ENCODE measurements at places on chromosomes 6 and 20.

- DNase-seq: no peak
These were observed 14.7 kb downstream of the CLDN20 start for GRCh38 chr6:155278319-155279049.

- no peak for DNase-seq
These were observed 1.3 kb downstream of the BPIFA2 start for GRCh38 chr20:33169176-33169794.

DNA sequence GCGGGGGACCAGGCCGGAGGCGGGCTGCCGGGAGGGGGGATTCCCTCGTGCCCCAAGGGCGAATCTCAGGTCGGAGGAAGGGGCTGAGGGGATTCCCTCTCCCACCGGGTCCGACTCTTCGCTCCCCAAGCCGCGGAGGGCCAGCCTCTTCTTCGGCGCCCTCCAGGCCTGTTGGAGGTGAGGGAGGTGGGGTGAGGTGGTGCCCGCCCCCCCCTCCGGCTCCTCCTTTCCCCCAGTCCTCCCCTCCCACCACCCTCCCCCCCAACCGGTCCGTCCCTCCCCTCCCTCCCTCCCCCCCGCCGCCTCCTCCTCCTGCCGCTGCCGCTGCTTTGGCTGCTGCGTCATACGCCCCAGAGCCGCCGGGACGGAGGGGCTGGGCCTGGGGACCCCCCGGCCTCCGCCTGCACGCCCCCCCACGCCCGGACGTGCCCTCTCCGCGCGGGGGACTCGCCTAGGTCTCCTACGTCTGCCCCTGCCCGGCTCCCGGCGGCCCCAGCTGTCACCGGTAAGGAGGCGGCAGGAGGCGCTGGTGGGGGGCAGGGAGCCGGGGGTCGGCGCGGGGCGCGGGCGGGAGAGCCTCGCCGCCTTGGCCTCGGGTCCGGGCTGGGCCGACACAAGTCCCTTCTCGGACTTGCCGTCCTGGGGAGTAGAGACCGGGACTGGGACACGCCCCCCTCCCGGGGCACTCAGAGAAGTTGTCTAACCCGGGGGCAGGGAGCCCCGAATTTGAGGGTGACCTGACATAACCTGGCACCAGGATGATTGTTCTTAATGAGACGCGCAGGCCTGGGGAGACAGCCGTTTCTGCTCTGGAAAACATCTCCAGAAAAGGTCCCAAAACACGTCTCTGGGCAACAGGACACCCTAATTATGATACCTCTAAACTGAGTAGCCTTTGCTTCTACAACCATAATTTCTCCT, at the start of gene PHF1:
Gene PHF1 (plus strand): TSS at position 304 of the 921 bp plus-strand sequence. CDS start 1,250 bp downstream, outside the sequence.
- DNase-seq: peak; percentile 62

DNA sequence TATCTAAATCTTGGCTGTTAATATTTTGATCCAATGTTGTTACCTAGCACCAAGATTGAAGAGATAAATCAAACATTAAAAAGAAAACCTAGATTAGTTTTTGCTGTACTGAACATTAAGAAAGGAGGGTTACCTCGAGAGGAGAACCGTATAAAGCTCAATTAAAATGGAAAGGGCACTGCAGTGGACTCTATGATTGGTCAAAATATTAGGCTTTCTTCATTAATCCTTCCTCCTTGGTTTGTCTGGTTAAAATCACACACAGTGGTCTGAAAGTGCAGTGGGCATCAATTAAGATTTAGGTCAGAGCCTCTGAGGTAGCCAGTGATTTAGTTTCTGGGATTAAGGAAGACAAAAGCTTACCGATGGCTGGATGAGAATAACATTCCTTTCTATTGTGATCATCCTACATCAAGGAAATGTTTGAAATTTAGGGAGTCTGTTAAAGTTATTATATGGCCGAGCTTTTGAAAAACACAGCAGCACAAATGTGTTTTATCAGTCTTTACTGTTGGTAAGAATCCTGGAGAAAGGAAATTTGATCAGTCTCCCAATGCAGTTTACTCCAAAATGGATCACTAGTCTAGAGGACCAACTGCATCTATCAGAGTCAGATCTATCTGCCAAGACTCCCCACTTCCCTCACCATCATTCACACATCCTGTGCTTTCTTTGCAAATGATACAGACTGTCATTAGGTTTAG, 134.6 kb upstream of the NEDD9 start:
- no peak for DNase-seq

- DNase-seq: no peak
These were observed 105.3 kb upstream of the SUPT3H start for GRCh38 chr6:45483021-45483420.

DNA sequence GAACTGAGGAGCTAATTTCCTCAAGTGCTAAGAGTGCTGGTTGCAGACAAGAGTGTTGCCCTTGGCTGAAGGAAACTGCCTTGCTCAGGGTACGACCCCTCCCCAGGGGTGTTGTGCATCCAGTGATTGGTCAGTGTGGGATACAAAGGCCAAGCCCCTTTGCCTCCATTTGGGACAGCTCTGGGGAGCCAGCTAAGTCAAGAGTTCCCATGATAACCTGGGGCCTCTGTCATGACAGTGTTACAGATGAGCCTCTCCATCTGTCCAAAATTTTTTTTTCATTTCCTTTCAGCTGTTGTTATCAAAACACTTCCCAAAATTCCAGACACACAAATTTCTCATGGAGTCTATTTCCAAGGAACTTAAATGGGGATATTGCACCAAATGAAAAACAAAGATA, 93.3 kb downstream of the HS3ST5 start:
- no peak for DNase-seq

- no peak for DNase-seq
These were observed 204.3 kb upstream of the PRSS16 start for GRCh38 chr6:27043244-27043643.

DNA sequence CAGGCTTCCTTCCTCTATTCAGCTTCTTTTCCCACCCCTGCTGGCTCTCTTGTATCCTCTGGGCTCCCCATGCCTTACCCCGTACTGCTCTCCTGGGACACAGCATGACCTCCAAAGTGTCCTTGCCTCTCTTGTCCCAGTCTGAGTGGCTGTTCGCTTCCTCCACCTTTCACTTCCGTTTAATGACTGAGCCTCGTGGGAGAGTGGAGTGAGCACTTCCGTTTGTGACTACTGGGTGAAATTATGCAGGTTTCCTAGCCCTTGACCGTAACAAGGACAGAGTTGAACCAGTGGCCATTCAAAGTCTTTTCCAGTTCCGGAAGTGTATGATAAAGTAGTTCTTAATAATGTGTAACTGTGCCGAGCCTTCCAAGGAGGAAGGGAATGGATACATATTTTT, 109.2 kb downstream of the ARID1B start:
- no peak for DNase-seq

DNA sequence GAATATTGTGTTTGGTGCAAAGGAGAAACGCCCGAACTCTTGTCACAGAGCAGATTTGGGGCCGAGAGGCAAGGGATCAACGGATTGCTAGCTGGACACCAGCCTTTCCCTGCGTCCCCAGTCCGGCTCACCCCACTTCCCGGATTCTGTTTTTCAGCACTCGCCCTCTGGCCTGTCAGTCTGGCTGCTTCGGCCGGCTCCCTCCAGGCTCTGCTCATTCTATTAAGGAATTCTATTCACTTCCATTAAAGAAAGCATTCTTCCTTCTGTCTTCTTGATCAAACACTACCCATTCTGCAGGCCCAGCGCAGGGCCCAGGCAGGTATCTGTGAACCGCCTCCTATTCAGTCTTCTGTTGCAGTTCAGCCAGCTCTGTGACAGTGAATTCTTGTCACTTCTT, 91.7 kb downstream of the RNF182 start:
- no peak for DNase-seq

DNA sequence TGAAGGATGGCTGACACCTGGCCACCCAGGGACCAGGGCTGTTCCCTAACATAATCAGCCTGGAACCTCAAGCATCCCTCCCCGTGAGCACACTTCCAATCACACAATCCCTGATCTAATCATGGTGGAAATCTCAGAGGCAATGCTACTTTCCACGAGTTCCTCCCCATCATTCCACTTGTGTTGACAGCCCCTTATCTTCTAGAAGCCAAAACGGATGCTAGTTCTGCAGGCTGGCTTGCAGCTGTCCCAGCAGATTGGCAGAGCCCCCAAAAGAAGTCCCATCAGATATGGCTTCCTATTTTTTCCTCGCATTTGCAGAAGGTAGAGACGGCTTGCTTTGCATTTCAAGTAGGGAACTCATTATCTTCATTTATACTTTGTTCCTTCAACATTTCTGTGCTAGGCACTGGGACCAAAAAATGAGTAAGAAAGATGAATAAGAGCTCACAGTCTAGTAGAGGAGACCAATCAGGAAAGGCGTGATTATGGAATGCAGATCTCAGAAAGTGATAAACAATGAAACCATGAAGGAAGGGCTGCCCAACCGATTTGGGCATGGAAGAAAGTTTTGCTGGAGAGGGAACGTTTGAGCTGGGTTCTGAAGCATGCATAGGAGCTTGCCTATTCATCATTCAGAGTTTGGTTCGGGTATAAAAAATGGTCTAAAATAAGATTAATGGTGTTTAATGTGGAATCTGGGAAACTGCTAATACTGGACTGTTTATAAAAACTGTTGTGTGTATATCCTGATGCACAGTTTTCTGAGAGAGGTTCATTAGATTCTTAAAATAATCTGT, 44.6 kb upstream of the TBC1D7 start:
- DNase-seq: no peak

DNA sequence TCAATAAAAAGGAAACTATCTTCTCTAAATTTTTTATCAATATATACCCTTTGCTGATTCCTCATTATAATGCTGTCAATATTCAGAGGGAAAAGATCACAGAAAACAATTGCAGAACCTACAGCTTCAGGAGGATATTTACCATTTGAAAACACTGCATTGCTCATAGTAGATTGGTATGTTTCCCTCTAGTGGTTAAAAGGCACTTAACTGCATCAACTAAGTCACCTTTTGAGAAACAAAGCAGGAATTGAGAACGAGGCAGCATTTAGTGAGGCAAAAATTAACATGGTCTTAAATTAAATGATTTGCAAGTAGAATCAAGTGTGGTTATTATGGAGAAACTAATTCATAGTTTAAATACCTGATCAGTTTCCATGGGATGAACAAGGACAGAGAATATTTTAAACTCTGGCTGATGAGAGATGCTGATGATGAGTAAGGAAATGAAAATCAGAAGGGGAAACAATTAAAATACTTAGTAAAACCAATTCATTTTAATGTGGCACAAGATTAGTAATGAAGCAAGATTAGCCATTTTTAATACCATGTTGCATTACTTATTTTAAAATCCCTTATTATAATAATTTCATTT, 642.1 kb downstream of the EPHA7 start:
- DNase-seq: no peak

DNA sequence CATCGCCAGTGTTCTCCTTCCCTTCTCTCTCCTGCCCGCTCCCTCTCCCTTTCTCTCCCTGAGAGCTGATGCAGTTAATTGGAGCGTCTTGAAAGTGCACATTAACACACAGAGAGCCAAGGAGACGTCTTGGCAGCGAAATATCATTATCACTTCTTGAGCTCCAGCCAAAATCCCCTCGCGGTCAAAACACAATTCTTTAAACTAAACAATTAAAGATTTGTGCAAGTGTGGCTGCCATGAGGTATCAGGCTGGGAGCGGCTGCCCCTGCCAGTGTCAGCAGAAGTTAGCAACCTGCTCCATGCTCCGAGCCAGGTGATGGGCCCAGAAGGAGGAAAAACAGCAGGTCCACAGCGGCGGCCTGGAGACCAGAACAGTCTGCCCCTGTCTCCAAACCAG, 100.9 kb upstream of the FOXP4 start:
- no peak for DNase-seq

GRCh38 chr20:61220626-61221325, 31.3 kb upstream of the CDH4 start:
- no peak for DNase-seq

- no peak for DNase-seq
These were observed 40.2 kb upstream of the SAMHD1 start for GRCh38 chr20:36991703-36992102.

DNA sequence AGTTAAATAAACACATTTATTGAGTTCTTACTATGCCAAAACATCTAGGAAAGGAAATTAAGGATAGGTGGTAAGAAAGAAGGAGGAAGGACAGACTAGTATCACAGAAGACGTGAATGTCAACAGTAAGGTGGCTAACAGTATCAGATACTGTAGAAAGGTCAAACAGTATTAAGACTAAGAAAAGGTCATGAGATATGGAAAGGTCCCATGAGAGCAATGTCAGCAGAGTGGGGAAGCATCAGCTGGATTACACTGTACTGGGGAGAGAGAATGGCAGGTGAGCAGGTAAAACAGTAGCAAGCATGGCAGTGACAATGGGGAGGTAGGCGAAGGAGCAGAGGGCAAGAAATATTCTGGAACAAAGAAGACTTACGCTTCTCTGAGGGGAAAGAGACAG, 18.0 kb downstream of the GLO1 start:
- DNase-seq: no peak

DNA sequence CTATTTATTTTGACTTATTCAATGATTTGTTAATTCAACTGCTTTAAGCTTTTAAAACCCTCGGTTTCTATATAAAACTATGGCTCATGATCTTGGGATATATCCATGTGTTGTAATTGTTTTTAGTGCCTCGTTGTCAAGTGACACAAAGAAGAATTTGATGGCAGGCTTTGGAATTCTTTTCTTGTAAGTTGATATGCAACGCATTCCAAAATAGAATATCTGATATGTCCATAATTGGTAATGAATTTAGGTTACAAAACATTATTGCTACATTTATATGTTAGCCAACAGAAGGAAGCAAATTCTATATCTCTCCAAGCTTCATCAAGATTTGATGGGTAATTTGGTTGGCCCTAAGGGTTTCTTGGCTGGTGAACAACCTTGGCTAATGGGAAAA, 220.4 kb upstream of the RIMS1 start:
- no peak for DNase-seq

DNA sequence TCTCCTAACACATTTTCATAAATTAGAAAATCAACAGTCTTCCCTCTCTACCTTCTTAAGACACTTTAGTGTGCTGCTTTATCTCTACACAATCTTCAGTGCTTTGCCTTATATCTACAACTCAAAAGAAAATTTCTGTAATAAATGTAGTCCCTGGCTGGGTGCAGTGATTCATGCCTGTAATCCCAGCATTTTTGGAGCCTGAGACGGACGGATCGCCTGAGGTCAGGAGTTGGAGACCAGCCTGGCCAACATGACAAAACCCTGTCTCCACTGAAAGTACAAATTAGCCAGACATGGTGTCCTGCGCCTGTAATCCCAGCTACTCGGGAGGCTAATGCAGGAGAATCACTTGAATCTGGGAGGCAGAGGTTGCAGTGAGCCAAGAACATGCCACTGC, 9.7 kb upstream of the EDN1 start:
- DNase-seq: no peak

GRCh38 chr20:62920039-62920645, 6.2 kb downstream of the DIDO1 start:
- DNase-seq: no peak

- no peak for DNase-seq
These were observed 19.8 kb upstream of the MAP1LC3A start for GRCh38 chr20:34538671-34539123.

DNA sequence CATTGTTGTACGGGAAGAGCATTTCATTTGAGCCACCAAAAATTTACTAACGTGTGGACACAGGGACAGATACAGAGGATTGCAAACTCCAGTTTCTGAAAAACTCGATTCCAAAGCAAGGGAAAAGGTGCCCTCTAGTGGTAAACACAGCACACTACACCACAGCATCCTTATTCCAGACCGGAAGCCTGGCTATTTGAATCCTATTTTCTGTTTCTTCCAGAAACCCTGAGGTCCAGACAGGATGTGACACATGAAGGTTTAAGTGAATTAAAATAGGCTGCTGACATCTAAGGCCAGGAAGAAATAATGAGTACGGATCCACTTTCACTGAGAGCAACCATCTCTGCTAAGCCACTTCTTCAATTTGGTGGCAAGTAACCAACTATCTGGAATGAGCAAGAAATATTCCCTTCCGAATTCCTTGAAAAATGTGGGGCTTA, 31.8 kb upstream of the GMPR start:
- no peak for DNase-seq

GRCh38 chr6:137949686-137950390, 82.8 kb downstream of the TNFAIP3 start:
- no peak for DNase-seq
